ENCODE measurements at places on chromosomes 3 and 15.

DNA sequence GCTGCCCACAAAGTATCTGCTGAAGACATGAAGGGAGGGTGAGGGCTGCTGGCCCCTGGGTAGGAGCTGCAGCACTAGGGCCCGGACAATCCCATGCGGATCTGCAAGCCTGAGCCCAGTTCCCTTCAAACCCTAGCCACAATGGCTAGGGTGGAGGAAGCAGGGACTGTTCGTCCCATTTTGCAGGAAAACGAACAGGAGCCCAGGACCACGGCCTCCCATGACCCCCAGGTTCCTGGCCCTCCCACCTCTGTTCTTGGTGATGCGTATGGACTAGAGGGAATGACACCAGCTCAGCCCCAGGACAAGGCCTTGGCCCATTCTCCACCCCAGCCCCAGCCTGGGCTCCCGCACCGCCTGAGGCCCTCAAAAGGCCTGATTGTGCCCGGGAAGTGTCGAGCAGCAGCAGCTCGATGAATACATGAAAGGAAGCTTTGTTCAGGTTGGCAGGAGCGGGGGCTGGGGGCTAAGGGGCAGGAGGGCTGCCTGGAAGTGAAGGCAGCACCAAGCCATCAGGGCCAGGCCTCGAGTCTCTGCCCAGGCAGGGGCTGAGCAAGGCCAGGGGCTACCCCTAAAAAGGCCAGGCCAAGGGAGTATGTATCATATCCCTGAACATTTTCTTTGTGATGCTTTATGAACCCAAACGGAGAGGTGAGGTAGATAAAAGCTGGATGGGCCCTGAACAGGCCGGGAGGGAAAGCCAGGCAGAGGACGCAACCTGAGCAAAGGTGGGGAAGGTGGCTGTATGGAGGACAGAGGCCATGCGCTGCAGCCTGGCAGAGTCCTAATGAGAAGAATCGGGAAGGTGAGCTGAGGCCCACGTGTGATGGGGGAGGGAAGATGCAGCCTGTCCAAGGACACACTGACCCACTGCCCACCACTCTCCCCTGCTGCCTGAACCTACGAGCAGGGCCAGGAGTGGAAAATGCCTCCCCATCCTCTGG is 12.2 kb downstream of the SEMA7A start:
- DNase-seq = no peak

GRCh38 chr15:80072285-80072994 is 13.0 kb downstream of the ZFAND6 start:
- peak; percentile 76 for DNase-seq

DNA sequence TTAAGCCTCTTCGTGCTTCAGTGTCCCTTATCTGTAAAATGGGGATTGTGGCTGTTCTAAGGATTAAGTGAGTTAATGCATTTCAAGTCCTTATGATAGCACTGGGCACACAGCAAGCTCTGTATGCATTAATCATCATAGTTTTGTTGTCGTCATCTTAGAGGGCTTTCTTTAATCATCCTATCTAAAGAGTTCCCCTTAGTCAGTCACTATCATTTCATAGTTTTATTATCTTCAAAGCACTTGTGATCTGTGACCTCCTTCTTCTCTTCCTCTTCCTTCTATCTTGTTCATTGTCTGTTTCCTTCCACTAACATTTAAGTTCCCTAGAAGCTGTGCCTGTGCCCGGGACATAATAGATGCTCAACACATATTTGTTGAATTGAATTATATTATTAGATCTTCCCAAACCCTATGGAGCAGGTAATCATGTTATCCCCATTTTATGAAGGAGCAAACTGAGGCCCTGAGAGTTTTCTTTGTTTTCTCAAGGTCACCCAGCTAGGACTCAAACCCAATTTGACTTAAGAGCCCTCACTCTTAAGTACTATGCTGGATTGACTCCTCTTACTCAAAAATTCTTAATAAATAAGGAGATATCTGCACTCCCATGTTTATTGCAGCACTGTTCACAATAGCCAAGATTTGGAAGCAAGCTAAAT is 24.1 kb downstream of the DUOX2 start:
- DNase-seq = no peak

DNA sequence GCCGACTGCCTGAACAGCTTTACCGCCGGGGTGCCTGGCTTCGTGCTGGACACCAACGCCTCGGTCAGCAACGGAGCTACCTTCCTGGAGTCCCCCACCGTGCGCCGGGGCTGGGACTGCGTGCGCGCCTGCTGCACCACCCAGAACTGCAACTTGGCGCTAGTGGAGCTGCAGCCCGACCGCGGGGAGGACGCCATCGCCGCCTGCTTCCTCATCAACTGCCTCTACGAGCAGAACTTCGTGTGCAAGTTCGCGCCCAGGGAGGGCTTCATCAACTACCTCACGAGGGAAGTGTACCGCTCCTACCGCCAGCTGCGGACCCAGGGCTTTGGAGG is 815 bp downstream of the SPINT1 start:
- DNase-seq = peak; percentile 48

- no peak for DNase-seq
These were observed 211.3 kb downstream of the MINAR1 start for GRCh38 chr15:79643393-79643792.

- no peak for DNase-seq
These were observed 30.0 kb upstream of the CHD2 start for GRCh38 chr15:92870010-92870591.

- no peak for DNase-seq
These were observed 332.7 kb downstream of the EDEM1 start for GRCh38 chr3:5520237-5520636.

DNA sequence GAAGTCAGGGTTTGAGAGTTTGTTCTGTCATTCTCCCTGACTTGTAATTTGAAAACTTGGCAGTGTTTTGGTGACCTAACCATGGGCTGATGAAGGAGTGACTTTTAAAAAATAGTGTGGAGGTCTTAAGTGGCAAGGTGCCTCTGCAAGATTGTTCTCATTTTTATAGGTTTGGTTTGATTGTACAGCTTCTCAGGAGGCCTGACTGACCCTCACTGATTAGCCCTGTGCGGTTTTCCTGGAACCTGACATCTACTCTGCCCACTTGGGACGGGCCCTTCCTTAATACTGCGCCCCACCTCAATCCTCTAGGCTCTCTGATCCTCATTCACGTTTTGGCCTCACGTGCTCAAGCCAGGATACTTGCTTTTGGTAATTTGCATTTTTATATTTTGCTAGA is 2.8 kb downstream of the UBE2E1 start:
- no peak for DNase-seq

GRCh38 chr3:119967353-119968006 is 126.8 kb downstream of the GSK3B start:
- no peak for DNase-seq

DNA sequence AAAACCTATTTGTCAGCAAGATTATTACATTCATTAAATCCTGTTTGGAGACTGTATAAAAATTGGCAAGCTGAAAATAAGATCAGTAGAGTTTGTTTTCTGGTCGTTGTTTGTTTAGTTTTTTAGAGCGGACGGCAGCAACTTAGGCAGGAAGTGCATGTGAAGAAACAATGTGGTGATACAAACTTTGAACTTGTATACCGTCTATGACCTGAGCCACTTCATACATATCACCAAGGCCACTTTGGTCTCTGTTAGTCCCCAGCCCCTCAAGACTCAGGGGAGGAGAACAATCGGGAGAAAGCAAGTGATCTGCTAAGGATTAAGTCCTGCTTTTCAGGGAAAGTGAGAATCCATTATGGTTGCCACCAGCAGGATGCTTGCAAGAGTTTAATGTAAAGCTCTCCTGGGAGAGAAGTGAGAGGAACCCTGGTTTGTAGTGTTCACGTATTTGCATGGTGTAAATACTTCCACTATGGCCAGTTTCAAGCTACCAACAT is 31.1 kb downstream of the RASGRP1 start:
- DNase-seq = no peak

- no peak for DNase-seq
These were observed 16.4 kb upstream of the PYDC2 start for GRCh38 chr3:191444569-191444968.

DNA sequence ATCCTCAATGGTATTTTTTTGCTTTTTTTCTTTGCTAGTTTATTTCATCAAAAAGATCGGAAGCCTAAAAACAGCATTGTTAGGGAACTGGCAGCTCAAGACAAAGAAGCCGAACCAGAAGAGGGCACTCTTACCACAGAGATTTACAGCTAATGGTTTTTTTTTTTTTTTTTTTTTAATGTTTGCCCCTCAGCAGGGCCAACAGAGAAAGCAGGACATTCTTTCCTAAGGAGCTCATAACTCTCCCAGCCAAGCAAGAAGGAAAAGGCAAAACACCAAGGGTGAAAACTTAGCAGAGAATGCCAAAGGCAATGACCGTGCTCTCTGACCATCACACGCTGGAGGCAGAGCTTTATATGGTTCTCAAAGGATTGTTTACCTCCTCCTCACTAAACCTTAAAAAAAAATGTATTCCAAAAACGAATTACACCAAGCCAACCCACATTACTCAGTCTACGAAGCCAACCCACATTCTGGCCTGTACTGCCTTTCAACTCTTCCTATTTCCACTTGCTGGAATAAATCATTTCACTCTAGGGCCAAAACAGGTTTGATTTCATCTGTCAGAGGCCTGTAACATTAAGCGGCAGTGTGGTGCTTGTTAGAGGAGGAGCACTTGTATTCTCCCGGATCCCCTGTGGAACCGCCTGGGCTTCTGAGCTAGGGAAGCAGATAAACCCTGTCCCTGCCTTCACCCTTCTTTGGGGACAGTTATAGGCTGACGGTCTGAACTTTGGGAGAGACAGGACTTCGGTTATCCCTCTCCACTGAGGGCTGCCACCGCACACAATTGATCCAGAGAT is 35.6 kb upstream of the GYG1 start:
- peak; percentile 17 for DNase-seq

- DNase-seq = no peak
These were observed 35.0 kb upstream of the CFAP161 start for GRCh38 chr15:81098861-81099651.

GRCh38 chr15:50883903-50884302 is 24.6 kb upstream of the AP4E1 start:
- peak; percentile 29 for DNase-seq

GRCh38 chr3:169420429-169420828 is 243.1 kb downstream of the MECOM start:
- peak; percentile 8 for DNase-seq

- DNase-seq = no peak
These were observed 1.0 kb upstream of the RNF7 start for GRCh38 chr3:141737093-141737492.

DNA sequence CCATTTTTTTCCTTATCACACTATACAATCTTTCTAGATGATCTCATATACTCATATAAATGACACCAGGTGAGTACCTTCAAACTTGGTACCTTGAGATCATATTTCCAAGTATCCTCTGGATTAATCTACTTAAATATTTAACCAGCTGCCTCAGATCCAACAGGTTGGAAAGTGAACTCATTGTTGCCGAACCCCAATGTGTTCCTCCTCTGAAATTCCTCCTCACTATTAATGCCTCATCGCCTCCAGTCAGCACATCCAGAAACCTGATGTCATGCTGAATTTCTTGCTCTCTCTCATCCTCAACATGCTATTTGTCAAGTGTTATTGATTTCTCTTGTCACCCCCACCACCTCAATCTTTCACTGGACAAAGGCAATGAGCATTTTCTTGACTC is 221.8 kb downstream of the FMN1 start:
- DNase-seq = no peak

GRCh38 chr3:106714400-106714799 is 662.8 kb upstream of the CCDC54 start:
- DNase-seq = no peak

DNA sequence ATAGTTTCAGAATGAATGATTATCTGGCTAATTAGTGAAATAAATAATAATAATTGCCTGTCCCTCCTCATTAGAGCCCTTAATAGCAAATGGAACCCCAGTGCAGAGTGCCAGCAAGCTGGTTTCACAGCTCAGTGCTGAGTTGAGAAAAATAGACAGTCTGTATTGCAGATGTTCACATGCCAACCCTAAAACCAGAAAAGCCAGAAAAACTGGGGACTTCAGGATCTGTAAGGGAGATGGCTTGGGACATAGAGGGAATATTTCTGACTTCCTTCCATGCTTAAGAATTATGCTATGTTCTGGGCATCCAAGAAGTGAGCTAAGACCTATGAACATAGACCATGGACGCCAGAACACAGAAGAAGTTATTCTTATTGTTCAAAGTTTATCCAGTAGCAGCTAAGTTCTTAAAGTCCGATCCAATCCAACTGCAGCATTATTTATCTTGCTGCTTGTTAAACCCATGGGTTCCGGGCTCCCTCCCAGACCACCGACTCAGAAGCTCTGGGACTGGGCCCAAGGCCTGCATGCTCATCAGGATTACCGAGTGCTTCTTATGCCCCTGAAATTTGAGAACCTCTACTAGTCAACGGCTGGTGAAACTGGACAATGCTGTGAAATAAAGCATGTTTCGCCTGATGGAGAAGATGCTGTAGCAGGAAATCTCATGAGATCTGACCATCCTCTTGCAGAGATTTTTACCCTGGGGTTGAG is 158.3 kb downstream of the FOXB1 start:
- no peak for DNase-seq

DNA sequence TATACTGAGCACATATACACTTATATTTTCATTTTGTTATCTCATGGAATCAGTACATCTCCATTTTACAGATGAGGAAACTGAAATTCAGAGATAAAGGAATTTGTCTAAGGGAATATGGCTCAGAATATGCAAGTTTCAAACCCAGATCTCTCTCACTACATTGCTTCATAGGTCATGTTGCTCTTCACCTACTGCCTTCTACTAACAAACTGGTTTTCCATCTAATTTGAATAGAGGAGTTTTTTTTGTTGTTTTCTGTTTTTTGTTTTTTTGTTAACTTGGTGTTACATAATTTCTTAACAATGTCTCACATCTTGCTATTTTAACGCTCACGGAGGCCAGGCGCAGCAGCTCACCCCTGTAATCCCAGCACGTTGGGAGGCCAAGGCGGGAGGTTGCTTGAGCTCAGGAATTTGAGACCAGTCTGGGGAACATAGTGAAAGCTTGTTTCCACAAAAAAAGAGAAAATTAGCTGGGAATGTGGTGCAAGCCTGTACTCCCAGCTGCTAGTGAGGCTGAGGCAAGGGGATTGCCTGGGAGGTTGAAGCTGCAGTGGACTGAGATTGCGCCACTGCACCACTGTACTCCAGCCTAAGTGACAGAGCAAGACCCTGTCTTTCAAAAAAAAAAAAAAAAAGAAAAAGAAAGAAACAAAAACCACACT is 37.0 kb downstream of the FMN1 start:
- DNase-seq = no peak

DNA sequence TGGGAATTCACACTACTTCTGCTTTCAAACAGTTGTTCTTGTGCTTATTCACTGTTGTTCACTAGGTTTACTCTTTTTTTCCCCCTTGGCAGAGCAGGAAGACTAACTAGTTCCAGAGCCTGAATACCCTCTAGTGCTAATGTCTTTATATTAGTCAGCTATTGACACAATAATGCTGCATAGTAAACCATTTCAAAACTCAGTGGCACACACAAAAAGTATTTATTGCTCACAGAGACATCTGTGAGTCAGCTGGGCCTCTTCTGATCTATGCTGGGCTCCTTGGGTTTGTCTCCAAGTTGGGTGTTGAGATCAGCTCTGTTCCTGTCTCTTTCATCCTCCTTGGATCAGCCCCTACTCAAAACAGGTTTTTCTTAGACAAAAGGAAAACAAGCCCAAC is 51.1 kb downstream of the RSRC1 start:
- peak; percentile 53 for DNase-seq

GRCh38 chr3:14634763-14635400 is 16.7 kb upstream of the CCDC174 start:
- peak; percentile 24 for DNase-seq

GRCh38 chr3:61132062-61132461 is 119.2 kb downstream of the FHIT start:
- DNase-seq = no peak

All from RWPE1 (cell line).